Stimulated activated CD8-positive, alpha-beta memory T cell treated with anti-CD3 and anti-CD28 coated beads, Interleukin-4, amount 100 ng/mL, for 1 hour (primary cell): ENCODE measurements at places on chromosomes 2 and 18.
A peak's percentile ranks its signal among the peaks of the same experiment; 100 is the strongest.

- DNase-seq, result no peak
Observed at GRCh38 chr2:86671337-86671981, 47.8 kb upstream of the RNF103 start.

DNA sequence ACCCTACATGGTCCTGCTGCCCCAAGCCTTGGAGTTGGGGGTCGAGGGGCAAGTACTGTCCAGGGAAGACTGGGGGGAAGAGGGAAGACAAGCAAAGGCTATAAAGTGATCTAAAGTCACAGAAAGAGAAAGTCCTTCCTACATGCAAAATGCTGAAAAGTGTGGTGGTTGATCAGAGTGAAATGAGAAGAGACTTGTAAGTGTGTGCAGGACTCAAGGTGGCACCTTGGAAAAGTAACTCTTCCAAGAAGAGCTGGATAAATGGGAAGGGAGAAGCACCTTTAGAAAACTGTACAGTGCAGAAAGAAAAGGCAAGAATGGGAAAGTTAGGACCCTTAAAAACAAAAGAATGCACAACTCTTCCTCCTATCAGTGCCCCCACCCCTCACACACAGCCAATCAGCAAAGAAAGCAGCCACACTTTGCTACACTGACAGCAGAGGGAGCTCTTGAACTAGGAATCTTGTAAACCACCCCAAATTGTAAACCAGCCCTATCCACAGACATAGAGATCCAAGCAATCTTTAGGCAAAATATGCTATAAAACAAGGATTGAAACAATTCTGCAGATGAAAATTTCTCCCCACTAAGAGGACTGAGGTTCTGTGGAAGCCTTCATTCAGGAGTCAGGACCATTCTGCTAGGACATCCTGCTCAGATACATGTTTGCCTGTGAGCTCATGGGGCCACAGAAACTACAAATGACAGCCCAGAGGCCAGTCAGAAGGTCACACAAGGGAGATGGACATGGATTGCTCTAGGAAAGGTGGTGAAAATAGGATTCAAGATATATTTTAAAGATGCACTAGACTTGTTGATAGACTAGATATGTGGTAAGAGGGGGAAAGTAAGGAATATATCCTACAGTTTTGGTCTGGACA, 146.4 kb downstream of the FTCDNL1 start:
- DNase-seq, result no peak

DNA sequence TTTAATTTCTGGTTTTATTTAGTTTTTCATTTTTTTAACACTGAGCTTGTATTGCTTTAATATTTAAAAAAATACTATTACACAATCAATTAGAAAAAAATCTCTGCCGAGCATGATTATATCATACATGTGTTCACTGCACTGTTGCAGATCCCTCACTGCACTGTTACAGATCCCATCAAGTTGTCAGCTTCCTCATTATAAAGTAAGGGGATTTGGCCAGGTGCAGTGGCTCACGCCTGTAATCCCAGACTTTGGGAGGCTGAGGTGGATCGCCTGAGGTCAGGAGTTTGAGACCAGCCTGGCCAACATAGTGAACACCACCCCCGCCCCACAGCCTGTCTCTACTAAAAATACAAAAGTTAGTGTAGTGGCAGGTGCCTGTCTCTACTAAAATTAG, 33.0 kb upstream of the METTL21A start:
- no peak for DNase-seq

DNA sequence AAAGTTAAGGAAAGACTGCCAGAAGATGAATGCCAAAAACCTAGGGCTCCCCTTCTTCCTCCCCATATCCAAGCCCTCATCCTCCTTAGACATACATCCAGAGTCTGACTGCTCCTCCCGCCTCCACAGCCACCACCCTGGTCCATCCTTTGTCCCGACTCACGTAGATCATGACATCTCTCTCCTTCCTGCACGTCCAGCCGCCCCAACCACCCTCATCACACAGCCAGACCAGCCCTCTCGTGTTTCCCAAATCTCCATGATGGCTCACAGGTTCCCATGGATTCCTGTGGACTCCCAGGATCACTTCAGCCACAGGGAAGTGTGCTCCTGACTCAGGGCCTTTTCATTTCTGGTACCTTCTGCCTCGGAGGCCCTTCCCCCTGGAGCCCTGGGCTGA, 47.8 kb upstream of the CAB39 start:
- no peak for DNase-seq

DNA sequence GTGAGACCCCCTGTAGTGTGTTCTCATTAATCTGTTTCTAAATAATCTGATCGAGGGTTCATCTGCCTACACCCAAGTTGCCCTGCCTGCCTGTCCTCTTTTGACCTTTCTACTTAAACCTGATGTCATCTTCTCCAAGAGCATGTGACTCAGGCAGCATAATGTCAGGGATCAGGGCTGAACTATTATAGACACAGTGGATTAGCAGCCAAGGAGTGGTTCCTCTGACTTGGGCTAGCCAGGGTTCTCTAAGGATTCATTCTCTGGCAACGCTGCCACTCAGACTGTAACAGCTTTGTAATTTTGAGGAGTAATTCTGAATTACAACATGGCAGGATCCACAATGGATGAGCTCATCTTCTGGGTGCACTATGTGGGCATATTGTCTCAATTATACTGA, 124.0 kb downstream of the MDH1 start:
- no peak for DNase-seq

GRCh38 chr2:60412027-60412426, 141.4 kb downstream of the BCL11A start:
- no peak for DNase-seq

- DNase-seq, result no peak
Observed at GRCh38 chr18:63410792-63411191, 11.5 kb downstream of the VPS4B start.

- peak; percentile 24 for DNase-seq
Observed at GRCh38 chr2:232521959-232522622, 1.9 kb downstream of the PRSS56 start.

DNA sequence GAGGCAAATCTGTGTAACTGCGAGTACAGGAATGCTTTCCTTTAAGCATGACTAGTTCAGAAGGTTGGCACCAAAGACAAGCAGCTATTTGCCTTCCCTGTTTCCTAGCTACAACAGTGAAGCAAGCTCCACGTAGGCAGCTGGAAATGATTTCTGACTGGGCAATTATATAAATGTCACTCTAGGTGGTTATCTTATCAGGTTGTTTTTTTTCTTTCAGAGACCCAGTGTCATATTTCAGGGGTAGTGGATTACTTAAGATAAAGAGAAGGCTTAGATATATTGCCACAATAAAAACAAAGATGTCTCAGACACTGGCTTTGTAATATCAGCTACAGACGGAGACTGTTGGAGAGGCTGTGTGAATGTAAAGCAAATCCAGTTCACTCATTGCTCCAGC, 748.9 kb upstream of the NXPH2 start:
- DNase-seq, result no peak

DNA sequence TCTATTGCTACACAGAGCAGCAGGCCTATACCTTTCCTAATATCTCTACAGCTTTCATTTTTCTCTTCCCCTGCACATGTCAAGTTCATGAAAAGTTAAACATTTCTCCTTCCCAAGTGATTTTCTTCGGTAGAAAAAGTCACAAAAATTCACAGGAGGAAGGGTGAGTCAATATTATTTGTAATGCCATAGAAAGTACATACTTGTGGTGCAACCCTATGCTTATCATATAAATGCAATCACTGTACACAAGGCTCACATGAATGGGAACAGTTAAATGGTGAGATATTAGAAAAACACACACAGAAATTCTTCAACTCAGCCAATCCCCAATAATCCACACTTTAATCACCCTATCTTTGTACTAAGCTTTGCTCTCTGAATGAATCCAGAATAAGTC, 651.6 kb downstream of the LRRTM4 start:
- no peak for DNase-seq

DNA sequence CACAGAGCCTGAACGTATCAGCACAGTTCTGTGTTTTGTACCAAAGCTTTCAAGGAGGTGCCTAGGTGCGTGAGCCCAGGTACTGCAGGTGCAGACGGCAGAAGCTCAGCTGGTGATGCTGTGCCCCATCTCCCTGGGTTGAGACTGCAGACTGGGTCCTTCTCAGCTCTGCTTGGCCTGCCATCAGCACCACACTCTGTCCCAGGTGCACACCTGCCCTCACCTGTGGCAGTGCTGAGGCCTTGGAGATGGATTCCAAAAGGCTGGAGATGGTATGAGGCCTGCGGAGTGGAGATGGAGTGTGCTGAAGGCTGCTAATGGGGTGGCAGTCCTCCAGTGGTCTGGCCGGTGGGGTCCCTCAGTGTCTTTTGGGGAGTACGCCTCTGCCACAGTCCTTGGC, 9.3 kb downstream of the LDLRAD4 start:
- no peak for DNase-seq

DNA sequence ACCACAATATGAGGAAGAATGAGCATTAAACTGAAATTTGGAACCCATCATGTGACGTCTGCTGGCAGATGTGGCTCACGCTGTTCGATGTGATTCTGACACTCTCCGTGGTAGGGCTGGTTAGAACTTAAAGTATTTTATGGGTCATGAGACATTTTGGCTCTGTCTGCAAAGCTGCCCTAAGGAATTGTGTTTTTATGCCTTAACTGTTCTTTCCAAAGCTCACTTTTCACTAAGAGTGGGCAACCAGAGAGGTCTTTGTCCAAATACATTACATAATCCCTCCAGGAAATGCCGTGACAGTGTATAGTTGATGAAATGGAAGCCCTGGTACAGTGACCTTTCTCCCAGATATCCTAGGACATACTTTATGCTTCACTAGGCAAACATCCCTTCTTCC, 119.1 kb downstream of the AQP4 start:
- no peak for DNase-seq

DNA sequence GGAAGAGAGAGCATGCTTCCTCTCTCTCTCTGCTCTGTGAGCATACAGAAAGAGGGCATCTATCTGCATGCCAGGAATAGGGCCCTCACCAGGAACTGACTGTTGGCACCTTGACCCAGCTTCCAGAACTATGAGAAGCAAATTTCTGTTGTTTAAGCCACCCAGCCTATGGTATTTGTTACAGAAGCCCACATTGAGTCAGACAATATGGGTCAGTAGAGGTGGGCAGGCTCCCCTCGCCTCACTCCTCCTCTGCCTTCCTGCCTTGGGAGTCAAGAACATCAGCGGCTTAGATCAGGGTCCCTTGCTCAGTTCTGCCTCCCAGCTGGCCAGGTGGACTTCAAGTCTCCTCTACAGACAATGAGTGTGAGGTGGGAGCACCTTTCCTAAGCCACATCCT, 92.3 kb downstream of the COPS8 start:
- DNase-seq, result no peak

GRCh38 chr2:220504938-220505503, 877.6 kb downstream of the SLC4A3 start:
- no peak for DNase-seq

DNA sequence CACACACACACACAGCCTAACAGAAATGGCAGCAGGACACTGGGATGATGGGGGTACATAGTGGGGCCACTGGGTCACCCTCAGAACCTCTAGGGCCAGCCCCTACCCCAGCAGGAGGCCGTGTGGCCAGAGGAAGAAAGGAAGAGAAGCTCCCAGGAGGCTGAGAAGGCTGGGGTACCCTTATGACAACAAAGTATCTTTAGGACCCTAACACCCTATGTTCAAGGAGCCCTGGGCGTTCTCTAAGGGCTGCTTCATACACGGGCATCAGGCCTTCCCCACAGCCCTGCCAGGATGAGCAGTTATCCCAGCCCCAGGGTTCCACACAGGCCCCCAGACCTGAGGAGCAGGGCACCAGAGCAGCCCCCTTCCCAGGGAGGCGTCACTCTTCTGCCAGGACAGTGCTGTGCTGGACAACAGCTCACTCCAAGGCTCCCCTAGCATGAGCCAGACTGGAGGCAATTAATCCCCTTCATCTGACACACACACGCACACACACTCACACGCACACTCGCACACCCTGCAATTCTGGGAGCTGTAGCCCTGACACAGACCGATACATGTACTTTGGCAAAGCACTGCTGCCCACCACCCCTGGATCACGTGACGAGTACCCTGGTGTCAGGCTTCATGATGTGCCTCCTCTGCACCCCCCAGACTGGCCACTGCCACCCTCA, 163.6 kb downstream of the TNS1 start:
- DNase-seq, result no peak

- DNase-seq, result no peak
Observed at GRCh38 chr2:64086347-64087082, 57.7 kb downstream of the PELI1 start.

- no peak for DNase-seq
Observed at GRCh38 chr2:42636934-42637333, 68.5 kb downstream of the MTA3 start.
